ENCODE measurements at places on chromosomes 2 and 18.

- DNase-seq, result no peak
Measured at GRCh38 chr2:198456418-198456817, 652.0 kb downstream of the PLCL1 start.

GRCh38 chr2:75047189-75047991 is 88.9 kb downstream of the POLE4 start:
- DNase-seq, result no peak

DNA sequence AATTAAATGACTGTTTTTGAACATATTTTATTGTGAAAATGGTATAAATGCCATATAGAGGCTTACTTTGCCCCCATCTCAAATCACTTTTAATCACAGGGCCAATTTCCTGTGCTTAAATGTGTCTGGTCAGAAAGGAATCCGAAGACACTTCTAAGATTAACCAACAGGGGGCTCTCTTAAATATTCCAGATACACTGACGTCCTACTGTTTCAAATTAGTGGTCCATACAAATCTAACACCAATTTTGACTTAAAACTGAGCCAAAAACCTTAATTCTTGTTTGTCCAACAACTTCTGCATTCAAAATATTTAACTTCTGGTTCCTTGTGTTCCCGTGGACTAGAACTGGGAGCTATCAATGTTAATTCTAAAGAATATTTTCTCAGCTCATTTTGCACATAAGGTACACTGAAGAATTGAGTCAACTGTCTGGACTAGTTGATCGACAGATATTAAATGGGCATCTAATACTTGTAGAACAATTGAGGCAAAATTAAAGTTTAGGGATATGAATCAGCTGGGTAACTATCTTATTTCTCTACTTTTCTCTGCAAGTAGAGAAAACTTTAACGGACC is 557.5 kb downstream of the ARHGAP15 start:
- peak; percentile 47 for DNase-seq

- no peak for DNase-seq
Measured at GRCh38 chr2:70214953-70215549, 24.2 kb upstream of the C2orf42 start.

GRCh38 chr2:148824190-148824589 is 50.8 kb upstream of the KIF5C start:
- no peak for DNase-seq

GRCh38 chr2:97834610-97835009 is 121.2 kb downstream of the ZAP70 start:
- DNase-seq, result peak; percentile 33

DNA sequence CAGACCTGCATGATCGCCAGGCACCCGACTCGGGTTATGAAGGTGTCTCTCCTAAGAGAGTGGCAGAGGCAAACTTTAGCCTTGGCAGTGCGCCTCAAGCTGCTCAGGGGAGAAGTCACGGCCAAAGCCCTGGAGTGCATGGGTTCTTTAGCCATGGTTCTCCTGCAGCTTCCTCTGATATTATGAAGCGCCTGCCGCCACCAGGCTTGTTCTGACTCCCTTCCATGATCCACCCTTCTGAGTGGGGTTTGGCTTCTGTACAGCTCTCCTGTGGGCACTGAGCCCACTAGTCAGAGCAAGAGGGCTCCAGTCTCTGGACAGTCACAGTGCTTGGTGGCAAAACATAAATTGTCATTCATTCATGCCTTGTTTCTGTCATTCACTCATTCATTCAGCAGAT is 25.9 kb upstream of the TMBIM1 start:
- no peak for DNase-seq

DNA sequence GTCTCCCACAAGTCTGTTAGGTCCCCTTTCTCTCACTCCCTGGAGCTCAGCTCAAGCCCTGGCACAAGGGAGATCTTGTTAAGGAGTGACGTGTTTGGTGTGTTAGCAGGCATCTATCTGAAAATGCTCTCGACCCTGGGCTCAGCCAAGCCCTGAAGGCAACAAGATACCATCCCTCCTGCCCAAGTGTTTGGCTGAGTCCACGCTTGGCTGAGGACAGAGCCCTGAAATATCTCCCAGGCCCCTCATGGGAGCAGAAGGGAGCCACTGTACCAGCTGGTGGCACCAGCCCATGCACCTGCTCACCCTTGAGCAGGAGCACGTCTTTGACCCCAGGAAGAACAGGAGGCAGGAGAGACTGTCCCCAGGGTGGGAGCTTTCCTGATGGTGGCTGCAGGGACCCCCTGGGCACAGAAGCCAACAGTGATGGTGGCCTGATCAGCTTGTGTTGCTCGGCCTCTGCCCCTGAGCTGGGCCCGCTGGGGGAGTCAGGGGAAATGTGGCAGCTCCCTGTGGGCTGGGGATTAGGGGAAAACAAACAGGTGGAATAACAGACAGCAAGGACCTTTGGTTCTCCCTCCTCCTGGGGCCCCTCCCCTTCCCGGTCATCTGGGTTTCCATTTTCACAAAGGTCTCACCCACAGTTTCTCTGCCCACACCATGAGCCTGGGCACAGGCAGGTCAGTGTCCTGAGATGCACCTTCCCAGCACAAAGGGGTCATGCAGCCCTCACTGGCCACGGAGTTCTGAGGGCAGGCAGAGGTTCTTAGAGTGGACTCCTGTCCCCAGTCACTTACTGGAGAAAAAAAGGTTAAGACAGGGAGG is 91.6 kb downstream of the RHOB start:
- DNase-seq, result no peak

- DNase-seq, result no peak
Measured at GRCh38 chr2:229539628-229540027, 174.7 kb downstream of the DNER start.

- DNase-seq, result no peak
Measured at GRCh38 chr2:161915121-161915520, 158.9 kb downstream of the DPP4 start.

GRCh38 chr2:130871843-130872740 is 35.4 kb downstream of the ARHGEF4 start:
- no peak for DNase-seq

- DNase-seq, result no peak
Measured at GRCh38 chr2:13227578-13227977, 510.8 kb downstream of the TRIB2 start.

DNA sequence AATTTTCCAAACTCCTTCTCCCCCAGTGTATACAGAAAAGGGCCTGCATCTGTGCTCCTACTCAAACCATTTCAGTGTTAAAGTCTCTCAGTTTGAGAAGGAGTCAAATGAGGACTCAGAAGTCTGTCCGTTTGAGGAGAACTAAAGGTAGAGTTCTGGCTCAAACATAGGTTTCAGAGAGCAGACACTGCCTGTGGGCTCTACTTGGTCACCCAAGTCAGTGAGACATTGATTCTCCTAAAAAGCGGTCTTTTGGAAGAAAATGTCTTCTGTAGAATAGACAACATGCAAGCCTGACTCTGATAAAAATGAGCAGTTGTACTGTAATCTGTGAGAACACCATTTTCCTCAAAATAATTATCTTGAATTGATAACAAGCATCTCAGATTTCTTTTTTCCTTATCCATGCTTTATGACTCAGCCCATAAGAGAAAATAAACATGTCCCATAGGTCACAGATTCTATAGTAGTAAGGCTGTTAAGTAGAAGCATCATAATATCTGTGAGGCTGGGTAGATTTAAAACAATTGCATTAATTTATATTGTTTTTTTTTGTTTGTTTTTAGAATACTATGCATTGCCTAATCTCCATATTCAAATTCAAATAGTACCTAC is 82.8 kb downstream of the ASXL3 start:
- no peak for DNase-seq

DNA sequence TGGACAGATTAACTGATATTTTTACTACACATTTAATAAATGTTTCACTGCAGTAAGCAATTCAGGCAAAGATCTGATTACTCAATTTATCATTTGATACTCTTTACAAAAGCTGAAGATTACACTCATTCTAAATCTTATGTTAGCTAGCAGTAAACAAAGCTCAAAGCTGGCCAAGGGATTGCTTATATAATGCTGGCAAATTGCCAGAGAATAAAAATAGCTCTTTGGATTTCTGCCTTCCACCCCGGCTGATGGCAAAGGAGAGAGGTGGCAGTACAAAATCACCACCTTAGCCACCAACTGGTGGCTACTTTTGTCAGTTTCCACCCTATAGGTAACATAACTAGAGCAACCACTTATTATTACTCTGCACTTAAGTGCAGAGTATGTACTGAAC is 320.5 kb downstream of the FSIP2 start:
- DNase-seq, result no peak

GRCh38 chr2:170038734-170039133 is 139.2 kb upstream of the MYO3B start:
- no peak for DNase-seq

- DNase-seq, result no peak
Measured at GRCh38 chr2:1702186-1702565, 42.1 kb downstream of the PXDN start.

GRCh38 chr2:151379169-151379568 is 21.8 kb downstream of the TNFAIP6 start:
- no peak for DNase-seq

DNA sequence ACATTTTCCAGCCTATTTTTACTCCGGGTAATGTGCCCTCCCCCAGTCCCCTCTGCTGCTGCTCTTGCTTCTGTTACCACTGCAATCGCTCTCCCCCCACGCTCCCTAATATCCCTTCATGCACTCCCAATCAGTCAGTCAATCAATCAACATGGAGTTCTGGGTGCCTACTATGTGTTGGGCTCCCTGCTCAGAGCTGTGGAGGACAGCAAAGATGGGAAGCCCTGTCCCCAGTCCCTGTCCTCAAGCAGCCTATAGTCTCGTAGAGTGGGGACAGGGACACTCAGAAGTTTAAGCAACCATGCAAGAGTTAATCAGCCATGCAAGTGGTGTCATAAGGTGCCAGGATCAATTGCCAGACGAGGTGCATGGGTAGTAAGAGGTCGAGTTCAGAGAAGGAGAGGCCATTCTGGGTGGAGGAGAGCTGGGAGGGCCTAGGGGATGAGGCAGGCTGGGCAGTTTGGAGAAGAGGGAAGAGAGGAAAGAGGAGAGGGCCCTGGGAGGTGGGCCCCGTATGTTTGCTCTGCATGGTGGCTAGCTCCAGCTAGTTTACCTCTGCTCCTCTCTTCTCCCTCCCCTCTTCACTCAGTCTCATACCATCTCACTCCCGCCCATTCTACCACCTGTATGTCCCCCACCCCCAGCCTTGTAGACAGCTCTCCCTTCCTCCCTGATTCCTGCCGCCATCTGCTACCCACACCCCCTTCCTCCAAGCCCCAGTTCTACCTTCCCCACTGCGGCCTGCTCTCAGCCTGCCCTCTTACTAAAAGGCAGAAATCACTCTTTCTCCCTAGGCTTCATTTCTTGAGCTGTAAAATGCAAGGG is 3.9 kb downstream of the ASIC4 start:
- no peak for DNase-seq

- DNase-seq, result no peak
Measured at GRCh38 chr2:39020383-39020782, 100.5 kb downstream of the SOS1 start.

GRCh38 chr2:237315829-237316225 is 98.1 kb downstream of the COL6A3 start:
- no peak for DNase-seq

GRCh38 chr2:213490087-213490486 is 205.8 kb downstream of the SPAG16 start:
- DNase-seq, result no peak

DNA sequence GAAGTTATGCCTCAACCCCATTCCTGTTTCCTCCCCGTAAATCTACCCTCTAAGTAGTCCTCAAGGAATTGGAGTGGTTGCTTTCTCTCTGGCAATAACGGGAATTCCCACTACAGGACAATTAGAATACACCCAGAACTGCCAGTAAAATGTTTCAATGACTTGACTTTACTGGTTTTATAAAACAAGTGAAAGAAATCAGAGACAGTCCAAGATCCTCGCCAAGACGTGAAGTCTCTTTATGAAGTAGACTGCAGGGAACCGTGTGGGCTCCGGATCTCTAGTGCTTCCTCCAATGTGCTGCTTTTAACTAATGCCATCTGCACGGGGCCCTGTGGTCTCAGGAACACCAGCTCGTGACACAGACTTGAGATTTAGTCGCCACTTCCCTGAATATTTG is 101.4 kb downstream of the CPO start:
- no peak for DNase-seq

- no peak for DNase-seq
Measured at GRCh38 chr18:11516751-11517503, 92.5 kb upstream of the SLC35G4 start.

- no peak for DNase-seq
Measured at GRCh38 chr2:232900811-232901735, 31.0 kb downstream of the SNORC start.

- no peak for DNase-seq
Measured at GRCh38 chr18:59096098-59096789, 43.4 kb upstream of the SEC11C start.

GRCh38 chr2:149744865-149745264 is 157.3 kb upstream of the MMADHC start:
- no peak for DNase-seq

DNA sequence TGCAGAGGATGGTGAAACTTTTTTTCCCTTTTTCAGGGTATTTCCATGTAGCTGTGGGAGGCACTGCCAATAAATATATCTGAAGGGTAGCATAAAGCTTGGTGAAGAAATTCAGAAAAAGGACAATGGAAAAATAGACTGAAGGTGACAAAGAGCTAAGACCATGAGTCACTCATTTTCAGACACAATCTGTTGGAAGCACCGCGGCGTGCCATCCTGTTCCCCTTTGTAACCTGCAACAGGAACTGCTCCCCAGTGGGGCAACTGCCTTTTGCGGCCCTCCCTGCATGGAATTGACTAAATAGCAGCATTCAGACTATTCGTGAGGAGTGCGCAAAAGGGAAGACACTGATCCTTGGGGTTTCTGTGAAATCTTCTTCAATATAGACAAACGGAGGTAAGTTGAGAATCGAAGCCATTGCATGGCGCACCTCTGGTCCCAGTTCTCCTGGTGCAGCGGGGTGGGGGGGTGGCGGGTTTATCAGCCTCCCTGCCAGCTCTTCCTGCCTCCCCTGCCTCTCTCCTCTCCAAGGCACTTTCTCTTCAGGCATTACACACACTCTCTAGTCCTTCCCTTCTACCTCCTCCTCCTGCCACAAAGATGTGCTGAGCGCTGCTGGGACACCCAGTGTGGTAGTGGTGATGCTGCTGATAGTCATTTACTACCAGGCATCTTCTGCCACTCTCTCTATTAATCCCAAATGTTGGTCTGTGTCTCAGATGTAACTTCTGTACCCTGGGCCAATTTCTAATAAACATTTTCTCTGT is 126.2 kb upstream of the TMEM200C start:
- DNase-seq, result no peak

DNA sequence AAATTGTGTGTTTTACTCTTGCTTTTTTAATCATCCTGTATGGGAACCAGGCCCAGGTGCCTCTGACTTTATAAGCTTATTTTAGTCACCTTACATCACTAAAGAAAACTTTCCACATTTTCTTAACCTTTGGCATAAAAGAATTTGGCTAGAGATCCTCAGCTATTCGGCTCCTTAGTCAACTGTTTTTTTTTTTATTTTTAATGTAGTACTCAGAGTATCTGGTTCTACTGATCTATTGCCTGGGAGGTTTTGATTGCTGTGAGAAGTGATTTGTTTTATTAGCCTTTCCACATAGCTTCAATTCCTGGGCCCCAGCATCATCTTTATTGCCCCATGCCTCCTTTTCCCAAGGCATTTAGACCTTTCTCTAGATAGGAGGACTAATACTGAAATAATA is 121.0 kb downstream of the MYO1B start:
- DNase-seq, result no peak

- peak; percentile 88 for DNase-seq
Measured at GRCh38 chr2:64945973-64946768, 43.0 kb upstream of the SLC1A4 start.

- no peak for DNase-seq
Measured at GRCh38 chr18:3251249-3251962, 3.8 kb downstream of the MYL12A start.

All from activated CD4-positive, alpha-beta T cell treated with anti-CD3 and anti-CD28 coated beads, Interleukin-2, Interleukin-6, amounts not matched to agents 100 ng/mL and 50 ng/mL, durations not matched to agents 16 hours and 8 hours (primary cell).